Endodermal cell (in vitro differentiated cells): ENCODE measurements at places on chromosomes 6 and 20. TPM values are rescaled to one million over a fixed set of nuclear protein-coding genes. Genes with fewer than 3 reads are reported as not detected.

LY6G5C gene
- total RNA-seq = 1.7 and 2.0 TPM in 2 replicates

IL20RA gene
- total RNA-seq = 0.38 and 0.57 TPM in 2 replicates

- no peaks in the 10 kb centered on the region for H3K36me3 ChIP-seq
- DNase-seq = no peak
- H3K4me3 ChIP-seq = no peak within 1 kb of the TSS
- H3K27me3 ChIP-seq = no peaks in the 10 kb centered on the region
Observed at GRCh38 chr6:63319939-63320338, at the start of gene LGSN. Gene LGSN (minus strand): TSS chr6:63319983. CDS start chr6:63319943, 40 bp downstream.

DNA sequence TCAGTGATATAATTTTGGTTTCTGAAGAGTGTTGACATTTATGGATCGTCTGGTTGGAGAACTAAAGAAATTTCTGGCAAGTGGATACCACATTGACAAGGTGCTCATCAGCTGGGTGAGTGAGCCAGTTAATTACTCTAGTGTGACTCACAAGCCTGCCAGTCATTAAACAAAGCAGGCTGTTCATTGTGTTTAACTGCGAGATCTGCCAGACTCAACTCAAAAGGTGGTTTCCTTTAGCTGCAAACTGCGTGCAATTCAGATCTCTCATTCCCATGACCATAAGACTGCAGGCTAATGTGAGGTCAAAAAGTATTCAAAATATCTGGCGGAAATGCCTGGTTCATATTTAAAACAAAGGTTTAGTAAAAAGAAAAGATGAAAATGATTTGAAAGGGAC lies 32.5 kb upstream of the IYD start:
- no peak for DNase-seq
- H3K36me3 ChIP-seq = no peaks in the 10 kb centered on the region
- no peaks in the 10 kb centered on the region for H3K27me3 ChIP-seq
- H3K4me3 ChIP-seq = no peak overlapping the region

GRCh38 chr20:35301426-35301825 lies 9.2 kb upstream of the FAM83C start:
- H3K4me3 ChIP-seq = no peak overlapping the region
- H3K27me3 ChIP-seq = no peaks in the 10 kb centered on the region
- no peaks in the 10 kb centered on the region for H3K4me1 ChIP-seq
- DNase-seq = no peak
